ENCODE measurements at places on chromosomes 3 and 15. TPM values are rescaled to one million over a fixed set of nuclear protein-coding genes. Genes with fewer than 3 reads are reported as not detected.

The CCDC80 gene
- 4.7 TPM for total RNA-seq

The SLC38A3 gene
- total RNA-seq = 0.31 TPM

The POTEB3 gene
- total RNA-seq = not detected

The COL6A5 gene
- total RNA-seq = 0.32 TPM

The SPINK8 gene
- total RNA-seq = not detected

The MED12L gene
- total RNA-seq = 1.1 TPM

The C3orf49 gene
- total RNA-seq = not detected

The ITIH3 gene
- not detected for total RNA-seq

The TATDN2 gene
- total RNA-seq = 37.1 TPM

The TCTA gene
- 12.0 TPM for total RNA-seq

The SIAH2 gene
- total RNA-seq = 26.8 TPM

The IQCF6 gene
- total RNA-seq = not detected

The SYNM gene
- total RNA-seq = 2.6 TPM

The CFAP100 gene
- total RNA-seq = not detected
